A549 (cell line): ENCODE measurements at places on chromosomes 16 and 17. TPM values are rescaled to one million over a fixed set of nuclear protein-coding genes. Genes with fewer than 3 reads are reported as not detected.

- DNase-seq: peak; percentile 69
Observed at GRCh38 chr16:67865318-67865717, 7.5 kb upstream of the EDC4 start.

- no peak for DNase-seq
Observed at GRCh38 chr16:3097266-3097665, 1.8 kb downstream of the ZSCAN10 start.

GRCh38 chr17:70242781-70243437 is 73.6 kb downstream of the KCNJ2 start:
- no peak for DNase-seq

DNA sequence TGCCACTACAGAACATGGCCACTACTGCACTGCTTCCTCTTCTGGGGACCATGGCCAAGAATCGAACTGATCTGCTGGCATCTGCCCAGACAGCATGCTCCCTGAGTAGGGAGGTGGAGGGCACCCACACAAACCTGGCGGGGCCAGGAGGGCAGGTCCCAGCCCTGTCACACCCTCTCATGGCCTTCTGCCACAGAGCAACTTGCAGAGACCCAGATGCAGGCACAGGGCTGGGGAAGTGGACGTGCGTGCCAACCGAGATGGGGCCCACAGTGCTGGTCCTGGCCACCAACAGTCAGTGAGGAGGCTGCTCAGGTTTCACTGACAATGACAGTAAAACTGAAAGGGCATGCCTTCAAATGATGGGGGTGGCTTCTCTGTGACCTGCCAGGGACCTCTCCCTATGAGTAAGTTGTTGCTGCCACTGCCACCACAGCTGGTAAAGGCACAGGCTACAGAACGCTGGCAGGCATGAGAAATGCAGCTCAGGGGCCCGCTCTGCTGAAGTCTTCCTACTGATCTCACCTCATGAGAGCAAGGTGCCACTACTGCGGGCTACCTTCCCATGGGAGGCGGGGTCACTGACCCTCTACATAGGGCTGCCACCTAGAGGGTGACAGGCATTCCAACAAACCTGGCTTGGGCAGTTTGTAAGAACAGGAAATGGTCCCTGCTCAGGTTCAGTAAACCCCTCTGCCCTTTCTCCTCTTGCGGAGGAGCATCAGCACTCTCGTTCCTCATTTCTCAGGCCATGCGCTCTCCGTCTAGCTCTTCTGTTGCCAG is 15.5 kb downstream of the HIC1 start:
- DNase-seq: no peak

DNA sequence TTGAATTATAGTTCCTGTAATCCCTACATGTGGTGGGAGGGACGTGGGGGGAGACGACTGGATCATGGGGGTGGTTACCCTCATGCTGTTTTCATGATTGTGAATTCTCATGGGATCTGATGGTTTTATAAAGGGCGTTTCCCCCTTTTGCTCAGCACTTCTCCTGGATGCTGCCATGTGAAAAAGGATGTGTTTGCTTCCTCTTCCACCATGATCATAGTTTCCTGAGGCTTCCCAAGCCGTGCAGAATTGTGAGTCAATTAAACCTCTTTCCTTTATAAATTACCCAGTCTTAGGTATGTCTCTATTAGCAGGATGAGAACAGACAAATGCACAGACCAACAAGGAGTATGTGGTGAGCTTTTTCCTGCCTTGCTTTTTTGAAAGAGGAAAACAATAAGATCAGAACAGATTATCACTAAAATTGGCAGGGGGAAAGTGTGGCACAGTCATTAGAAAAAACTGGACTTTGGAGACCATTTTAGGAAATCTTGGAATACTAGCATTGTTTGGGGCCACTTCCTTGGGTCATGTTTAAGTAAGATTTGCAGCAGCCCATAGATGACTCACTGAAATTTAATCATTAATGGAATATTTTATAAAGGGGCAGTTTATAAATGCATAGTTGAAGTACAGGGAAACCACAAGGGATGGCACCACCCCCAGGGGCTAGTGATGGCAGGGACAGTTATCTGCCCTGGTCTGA is 352.8 kb downstream of the CDH13 start:
- DNase-seq: no peak

DNA sequence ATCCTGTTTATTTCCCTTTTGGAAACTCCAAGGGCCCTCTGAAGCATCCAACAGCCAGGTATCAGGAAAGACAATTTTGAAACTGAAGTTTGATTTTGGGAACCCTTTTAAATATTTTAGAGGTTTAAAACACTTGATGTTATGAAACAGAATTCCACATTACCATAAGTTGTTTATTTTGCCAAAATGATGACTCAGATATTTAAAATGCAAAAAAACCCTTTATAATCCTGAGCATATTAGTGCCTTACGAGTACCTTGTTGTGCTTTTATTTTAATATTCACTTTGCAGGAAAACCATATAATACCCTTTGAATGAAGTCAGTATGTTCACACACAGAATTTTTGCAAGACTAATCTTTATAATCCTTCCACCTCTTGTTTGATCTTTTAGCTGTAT is 765.1 kb upstream of the CA10 start:
- no peak for DNase-seq

DNA sequence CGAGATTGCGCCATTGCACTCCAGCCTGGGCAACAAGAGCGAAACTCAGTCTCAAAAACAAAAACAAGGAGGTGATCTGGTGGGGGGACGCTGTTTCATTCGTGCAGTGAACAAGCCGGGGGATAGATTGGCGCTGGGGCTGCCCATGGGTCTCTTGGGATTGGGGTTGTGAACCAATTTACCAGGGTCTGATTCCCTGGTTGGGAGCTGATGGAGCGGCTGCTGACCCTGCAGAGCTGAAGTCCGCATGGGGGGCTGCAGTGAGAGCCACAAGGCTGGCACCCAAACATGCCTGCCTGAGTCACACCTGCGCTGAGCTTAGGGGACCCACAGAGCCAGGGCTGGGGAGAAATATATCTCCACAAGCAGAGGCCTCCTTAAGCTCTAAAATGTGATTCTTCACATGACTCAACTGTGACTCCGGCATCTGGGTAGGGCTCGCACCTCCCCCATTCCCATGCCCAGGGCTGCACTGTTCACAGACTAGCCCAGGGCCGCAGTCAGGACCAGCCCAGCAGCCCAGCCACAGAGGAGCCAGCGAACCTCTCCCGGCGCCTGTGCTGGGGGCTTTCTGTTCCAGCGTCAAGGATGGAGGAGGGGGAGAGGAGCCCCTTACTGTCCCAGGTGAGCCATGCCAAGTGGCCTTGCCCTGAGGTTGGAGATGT is 5.0 kb downstream of the TSPAN10 start:
- DNase-seq: peak; percentile 50

GRCh38 chr16:87765473-87765775 is 362 bp downstream of the KLHDC4 start:
- no peak for DNase-seq

DNA sequence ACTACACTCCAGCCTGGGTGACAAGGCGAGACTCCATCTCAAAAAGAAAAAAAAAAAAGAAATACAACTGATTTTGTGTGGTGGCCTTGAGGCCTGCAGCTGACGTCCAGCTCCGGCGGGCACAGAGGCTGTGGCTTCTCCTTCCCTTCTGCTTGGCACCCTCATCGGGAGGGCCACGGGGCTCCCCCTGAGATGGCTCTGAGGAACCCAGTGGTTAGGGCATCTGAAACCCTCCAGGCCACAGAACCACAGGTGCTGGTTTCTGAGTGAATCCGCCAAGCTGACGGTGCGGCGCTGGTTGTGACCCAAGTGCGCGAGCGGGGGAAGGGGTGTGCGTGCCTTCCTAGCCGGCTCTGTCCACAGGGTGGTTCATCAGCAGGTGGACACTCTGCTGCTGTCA is 63.4 kb downstream of the LMF1 start:
- no peak for DNase-seq

- no peak for DNase-seq
Observed at GRCh38 chr17:36931096-36931696, 6.1 kb upstream of the LHX1 start.

DNA sequence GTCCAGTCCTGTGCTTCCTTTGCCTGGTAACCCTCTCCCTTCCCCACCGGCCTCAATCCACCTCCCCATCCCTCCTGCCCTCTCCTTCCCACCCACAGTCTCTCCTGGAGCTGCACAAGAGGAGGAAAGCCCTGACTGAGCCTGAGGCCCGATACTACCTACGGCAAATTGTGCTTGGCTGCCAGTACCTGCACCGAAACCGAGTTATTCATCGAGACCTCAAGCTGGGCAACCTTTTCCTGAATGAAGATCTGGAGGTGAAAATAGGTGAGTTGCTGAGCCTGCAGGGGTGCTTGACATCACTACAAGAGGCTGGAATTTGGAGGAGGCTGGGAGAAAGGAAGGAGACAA is 1.3 kb downstream of the PLK1 start:
- DNase-seq: no peak

DNA sequence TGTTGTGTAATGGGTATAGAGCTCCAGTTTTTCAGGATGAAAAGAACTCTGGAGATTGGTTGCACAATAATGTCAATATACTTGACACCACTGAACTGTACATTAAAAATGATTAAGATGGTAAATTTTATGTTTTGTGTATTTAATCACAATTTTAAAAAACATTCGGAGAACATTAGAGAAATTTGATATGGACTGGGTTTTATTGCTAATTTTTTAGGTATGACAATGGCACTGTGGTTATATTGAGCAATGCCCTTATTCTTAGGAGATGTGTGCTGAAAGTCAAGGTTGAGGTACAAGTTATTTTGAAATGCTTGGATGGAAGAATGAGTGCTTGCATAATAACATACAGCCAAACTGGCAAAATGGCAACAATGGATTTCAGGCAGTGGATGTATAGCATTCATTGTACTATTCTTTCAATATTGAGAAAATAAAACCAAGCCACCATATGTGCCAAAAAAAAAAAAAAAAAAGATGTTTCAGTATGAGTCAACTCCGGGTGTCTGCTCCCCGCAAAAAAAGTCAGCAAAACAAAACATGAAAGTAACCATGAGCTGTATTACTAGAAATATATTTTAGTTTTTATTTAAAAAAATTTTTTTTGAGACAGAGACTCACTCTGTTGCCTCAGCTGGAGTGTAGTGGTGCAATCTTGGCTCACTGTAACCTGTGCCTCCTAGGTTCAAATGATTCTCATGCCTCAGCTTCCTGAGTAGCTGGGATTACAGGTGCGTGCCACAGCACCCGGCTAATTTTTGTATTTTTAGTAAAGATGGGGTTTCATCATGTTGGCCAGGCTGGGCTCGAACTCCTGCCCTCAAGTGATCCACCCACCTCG is 19.8 kb downstream of the HOXB1 start:
- no peak for DNase-seq

DNA sequence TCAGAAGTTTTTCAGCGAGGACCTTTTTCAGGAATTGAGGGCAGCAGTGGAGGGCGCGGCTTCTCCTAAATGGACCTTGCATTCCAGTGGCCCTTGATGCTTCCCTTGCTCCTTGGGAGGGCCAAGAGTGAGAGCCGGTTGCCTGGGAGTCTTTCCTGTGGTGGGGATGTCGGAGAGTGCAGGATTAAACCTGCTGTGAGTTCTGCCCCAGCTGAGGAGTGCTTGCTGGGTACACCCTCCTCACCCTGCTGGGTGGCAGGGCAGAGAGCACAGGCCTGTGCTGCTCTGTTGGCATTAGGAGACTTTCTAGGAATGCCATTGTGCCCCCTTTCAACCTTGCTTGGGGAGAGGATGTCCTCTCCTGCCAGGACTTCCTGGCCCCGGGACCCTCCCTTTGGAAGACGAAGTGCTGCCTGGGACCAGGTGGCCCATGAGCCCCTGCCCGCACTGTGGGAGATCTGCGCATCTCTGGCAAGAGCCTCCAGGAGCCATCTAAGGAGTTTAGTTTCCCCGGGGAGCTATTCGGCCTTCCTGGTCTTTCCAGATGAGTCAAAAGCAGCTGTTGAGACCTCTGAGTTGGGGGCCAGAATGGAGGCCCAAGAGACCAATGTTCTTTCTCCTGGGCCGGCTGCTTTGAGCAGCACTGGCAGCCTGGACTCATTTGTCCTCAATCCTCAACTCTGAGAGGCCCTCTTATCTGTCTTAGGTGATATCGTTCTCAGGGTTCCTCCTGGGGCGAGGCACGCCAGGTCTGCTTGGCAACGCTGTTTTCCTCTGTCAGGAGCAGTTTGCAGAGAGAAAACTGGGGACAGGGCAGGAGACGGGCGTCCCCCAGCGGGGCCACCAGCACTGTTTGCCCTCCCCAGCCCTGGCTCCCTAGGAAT is 5.6 kb downstream of the LLGL2 start:
- DNase-seq: no peak

DNA sequence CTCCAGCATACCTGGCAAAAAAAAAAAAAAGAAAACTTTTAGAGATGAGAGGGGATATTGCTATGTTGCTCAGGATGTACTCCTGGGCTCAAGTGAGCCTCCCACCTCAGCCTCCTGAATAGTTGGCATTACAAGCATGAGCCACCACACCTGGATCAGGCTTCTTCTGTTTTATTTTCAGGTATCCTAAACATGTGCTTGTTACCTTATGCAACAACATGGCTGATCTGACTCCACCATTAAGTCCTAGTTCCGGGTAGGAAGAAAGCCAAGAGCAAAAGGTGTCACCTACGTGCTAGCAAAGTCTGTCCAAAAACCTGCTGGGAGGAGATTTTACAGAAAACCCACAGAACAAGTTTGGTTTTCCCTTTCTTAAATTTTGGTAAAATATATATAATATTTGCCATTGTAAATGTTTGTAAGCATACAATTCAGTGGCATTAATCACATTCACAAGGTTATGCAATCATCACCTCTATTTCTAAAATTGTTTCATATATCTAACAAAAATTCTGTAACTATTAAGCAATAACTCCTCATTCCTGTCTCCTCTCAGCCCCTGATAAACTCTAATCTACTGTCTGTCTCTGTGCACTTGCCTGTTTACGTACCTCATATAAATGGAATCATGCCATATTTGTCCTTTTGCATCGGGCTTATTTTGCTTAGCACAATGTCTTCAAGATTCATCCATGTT is 9.1 kb upstream of the CACNG3 start:
- DNase-seq: no peak

DNA sequence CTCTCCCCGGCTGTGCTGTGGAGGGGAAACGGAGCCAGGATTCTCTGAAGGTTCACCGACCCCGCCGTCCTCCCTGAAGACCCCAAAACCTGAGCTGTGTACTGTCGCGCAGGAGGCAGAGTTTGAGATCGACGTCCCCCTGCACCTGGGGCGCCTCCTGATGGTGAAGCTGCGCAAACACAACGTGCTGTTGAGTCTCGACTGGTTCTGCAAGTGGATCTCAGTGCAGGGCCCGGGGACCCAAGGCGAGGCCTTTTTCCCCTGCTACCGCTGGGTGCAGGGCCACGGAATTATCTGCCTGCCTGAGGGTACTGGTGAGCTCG is 62.6 kb upstream of the TEKT1 start:
- DNase-seq: no peak

GRCh38 chr16:49491106-49491670 is 117.6 kb downstream of the C16orf78 start:
- DNase-seq: no peak

Gene CBX4
- polyA plus RNA-seq: 25.9 to 31.9 TPM (median 31.0 TPM) in 3 replicates

Gene CES4A
- 2.5 to 3.5 TPM (median 2.8 TPM) in 3 replicates for polyA plus RNA-seq

Gene SRCIN1
- 2.1 to 3.4 TPM (median 2.6 TPM) in 3 replicates for polyA plus RNA-seq

Gene MT3
- polyA plus RNA-seq: 0.21 TPM in 1 of 3 replicates, not detected in the others

Gene ALOXE3
- polyA plus RNA-seq: 0.40 to 0.51 TPM (median 0.46 TPM) in 3 replicates

Gene HES7
- polyA plus RNA-seq: 0.67 to 1.4 TPM (median 0.72 TPM) in 3 replicates

Gene AATK
- polyA plus RNA-seq: 0.37 to 0.51 TPM (median 0.39 TPM) in 3 replicates

Gene DLX3
- polyA plus RNA-seq: 0.04 to 0.24 TPM (median 0.17 TPM) in 3 replicates

Gene BORCS6
- 4.1 to 6.6 TPM (median 6.1 TPM) in 3 replicates for polyA plus RNA-seq

Gene RGS9
- polyA plus RNA-seq: 6.9 to 8.2 TPM (median 7.0 TPM) in 3 replicates

Gene GRB7
- 5.0 to 10.7 TPM (median 10.1 TPM) in 3 replicates for polyA plus RNA-seq
